ENCODE measurements at places on chromosomes 13 and 19.

DNA sequence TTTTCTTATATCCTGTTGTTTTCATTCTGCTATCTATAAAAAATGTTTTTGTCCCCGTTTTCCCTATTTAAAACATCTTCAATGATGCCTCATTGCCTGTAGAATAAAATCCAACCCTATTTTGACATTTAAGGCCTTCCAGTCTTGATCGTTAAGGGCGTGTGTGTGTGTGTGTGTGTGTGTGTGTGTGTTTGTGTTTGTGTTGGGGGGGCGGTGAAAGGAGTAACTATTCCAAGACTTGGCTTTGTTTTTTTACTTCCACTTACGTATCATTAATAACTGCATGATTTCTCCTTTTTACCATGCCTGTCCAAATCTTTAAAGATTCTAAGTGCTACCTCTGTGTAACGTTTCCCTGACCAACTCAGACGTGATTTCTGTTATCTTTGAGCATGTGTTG lies 784 bp downstream of the PIBF1 start:
- DNase-seq: no peak

- DNase-seq: peak; percentile 9
These were observed 85.8 kb upstream of the UBL3 start for GRCh38 chr13:29936051-29936813.

GRCh38 chr19:18788529-18789421 lies 2.3 kb downstream of the COMP start:
- DNase-seq: no peak

DNA sequence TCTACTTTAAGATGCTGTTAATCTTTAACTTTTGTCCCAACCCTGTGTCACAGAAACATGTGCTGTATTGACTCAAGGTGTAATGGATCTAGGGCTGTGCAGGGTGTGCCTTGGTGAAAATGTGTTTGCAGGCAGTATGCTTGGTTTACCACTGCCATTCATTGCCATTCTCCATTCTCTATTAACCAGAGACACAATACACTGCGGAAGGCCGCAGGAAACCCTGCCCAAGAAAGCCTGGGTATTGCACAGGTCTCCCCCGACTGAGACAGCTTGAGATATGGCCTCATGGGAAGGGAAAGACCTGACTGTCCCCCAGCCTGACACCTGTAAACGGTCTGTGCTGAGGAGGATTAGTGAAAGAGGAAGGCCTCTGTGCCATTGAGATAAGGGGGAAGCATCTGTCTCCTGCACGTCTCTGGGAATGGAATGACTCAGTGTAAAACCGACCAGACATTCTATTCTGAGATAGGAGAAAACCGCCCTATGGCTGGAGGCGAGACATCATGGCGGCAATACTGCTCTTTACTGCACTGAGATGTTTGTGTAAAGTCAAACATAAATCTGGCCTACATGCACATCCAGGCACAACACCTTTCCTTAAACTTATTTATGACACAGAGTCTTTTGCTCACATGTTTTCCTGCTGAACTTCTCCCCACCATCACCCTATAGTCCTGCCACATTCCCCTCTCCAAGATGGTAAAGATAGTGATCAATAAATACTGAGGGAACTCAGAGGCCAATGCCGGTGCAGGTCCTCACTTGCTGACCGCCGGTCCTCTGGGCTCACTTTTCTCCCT lies 13.1 kb upstream of the ZNF888 start:
- DNase-seq: no peak

Data from C1 segment of cervical spinal cord (tissue), 14 donors.